Panc1 (cell line): ENCODE measurements at places on chromosomes 1 and 21. TPM values are rescaled to one million over a fixed set of nuclear protein-coding genes. Genes with fewer than 3 reads are reported as not detected.

ATP1A4 gene
- not detected for total RNA-seq

CD52 gene
- 1.6 TPM for total RNA-seq

MPZ gene
- total RNA-seq: not detected

PROX1 gene
- 0.13 TPM for total RNA-seq

SPRR1A gene
- not detected for total RNA-seq

KRTAP10-6 gene
- not detected for total RNA-seq

CACNA1S gene
- total RNA-seq: not detected

ICOSLG gene
- 5.5 TPM for total RNA-seq

ARMH1 gene
- 2.8 TPM for total RNA-seq

DNA sequence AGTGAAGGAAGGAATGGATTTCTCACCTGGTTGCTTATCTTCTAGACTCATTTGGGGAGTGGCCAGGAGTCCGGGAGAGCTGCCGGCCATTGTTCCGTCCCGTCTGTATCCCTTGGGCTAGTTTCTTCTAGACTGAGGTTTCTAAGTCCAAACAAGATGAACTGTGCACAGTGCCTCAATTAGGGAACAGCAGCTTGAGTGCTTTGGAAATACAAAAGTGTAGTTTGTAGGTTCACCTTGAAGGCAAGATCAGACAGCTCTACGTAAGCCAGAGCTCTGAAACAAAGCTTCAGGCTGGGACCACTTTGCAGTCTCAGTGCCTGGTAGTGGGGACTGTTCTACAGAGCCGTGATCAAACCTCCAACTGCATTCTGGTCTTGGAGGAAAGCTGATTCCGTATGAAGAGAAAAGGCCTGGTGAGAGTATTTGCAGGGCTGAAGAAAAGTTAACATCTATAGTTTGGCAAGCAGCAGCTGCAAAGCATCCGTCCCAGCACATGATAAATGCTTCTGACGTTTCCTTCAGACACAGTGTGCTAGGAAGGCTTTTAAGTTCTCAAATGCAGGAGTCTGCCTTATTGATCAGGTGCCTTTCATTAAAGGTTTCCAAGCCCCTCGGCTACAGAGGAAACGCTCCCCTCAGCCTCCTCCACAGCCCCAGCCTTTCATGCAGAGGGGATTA is 432.8 kb downstream of the KIF26B start:
- no peak for DNase-seq

DNA sequence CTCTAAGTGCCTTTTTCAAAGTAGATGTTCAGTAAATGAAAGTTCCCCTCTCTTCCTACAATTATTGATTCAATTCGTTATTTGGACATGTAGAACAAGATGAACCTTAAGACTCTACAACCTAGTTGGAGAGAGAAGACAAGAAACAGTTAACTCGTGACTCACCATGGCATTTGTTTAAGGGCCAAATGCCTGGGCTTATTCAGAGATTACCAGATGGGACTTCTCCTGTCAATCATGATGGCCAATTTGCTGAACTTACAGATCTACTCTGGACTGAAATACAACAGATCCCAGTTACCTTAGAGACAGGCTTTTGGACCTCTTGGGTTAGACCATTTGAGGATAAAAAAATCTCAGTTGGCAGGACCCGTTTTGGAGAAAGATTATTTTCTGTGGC is 93.5 kb downstream of the C1orf94 start:
- DNase-seq: no peak

DNA sequence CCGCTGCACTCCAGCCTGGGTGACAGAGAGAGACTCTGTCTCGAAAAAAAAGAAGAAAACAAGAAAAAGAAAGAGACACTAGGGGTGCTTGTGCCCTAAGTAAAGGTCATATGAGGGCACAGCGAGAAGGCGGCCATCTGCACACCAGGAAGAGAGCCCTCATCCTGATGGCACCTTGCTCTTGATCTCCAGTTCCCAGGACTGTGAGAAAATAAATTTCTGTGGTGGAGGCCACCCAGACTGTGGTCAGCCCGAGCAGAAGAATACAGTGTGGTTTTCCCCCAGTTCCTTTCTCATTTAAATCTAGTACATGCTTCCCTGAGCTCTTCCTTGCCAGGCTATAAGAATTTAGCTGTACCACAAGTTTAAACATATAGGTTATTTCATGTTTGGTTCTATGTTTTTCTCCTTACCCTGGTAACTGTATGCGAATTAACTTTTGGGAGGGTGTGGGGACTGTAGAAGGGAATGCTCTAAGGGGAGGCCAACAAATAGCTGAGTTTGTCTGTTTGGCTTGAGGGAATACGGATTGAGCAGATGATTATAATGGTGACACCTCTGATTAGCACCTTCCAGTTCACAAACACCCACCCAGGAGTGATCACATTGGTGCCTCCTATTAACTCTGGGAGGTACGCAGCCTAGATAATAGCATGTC is 119.6 kb upstream of the ERRFI1 start:
- no peak for DNase-seq

- DNase-seq: no peak
Measured at GRCh38 chr1:108817016-108817415, 39.9 kb downstream of the AKNAD1 start.

- no peak for DNase-seq
Measured at GRCh38 chr1:14739082-14739832, 140.8 kb downstream of the KAZN start.

DNA sequence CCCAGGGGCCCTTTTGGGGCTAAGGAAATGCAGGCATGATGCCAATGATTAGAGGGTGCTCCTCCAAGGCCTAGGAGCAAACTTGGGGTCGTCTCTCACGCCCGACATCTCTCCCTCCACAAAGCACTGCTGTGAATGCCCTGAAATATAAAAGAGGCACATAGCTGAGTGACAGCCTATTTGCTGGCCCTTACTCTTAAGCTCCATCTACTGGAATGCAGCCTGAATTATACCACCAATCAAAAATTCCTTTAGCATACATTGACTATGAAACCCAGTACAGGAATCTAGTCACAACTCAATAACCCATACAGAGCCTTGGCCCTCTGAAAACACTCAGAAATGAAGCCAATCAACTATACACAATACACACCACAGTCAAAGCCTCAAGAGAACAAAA is 105.5 kb downstream of the LRIG2 start:
- DNase-seq: no peak
